ENCODE measurements at places on chromosomes 11 and 22.

DNA sequence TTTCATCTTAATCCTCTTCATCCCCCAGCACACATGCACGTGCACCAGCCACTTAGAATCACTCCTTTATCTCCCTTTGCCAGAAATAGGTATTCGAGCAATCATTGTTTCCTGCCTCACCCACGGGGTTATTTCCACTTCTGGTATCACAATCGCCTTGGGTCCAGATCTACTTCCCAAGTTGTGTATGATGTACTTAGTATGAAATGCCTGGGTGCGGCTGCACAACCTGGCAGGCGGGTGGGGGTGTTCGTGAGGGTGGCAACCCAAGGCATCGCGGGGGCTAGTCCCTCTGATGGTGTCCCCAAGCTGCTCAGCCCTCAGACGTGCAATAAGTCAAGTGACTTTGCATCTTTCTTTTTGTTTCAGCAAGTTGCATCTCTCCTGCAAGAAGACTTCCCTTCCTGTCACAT lies 475.6 kb downstream of the MIAT start:
- DNase-seq: no peak

DNA sequence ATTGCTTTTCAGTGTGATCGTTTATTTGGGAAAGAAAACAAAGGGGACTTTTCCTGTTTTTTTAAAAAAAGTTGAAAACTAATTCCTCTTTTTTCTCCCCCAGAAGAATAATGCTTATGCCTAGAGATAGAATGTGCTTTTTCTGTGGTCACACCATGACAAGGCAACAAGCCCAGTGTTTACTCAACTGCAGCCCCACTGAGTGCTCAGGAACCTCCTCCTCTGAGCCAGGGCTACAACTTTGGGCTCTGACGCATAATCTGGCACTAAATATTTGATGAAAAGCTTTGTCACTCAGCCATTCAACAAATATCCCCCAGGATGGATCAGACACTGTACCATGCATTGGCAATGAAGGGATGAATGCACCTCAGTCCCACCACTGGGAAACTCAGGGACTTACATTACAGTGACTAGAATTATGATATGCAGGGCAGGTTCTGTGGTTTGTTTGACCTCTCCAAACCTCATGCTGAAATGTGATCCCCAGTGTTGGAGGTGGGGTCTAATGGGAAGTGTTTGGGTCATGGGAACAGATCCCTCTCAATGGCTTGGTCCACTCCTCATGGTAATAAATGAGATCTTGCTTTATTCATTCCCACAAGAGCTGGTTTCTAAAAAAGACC lies 155.9 kb downstream of the CCDC34 start:
- no peak for DNase-seq

DNA sequence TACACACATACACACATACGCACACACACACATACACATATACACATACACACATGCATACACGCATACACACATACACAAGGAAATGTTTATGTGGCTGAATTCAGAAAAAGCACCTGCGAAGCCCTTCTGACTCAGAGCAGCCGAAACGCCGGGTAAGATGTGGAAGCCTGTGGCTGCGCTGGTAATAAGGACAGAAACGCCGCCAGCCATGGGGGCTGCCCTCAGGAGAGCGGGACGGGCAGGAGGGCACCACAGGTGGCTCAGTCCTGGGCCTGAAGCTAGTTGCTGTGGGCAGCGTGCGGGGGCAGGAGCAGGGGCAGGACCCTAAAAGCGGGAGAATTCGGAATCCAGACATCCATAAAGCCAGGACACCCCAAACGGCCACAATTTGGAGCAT lies 378.3 kb downstream of the BRD1 start:
- DNase-seq: no peak

GRCh38 chr22:39117585-39118191 lies 20.6 kb downstream of the APOBEC3H start:
- DNase-seq: peak; percentile 52

- DNase-seq: no peak
Measured at GRCh38 chr11:61778920-61779650, 13.3 kb downstream of the TMEM258 start.

- no peak for DNase-seq
Measured at GRCh38 chr11:26186389-26186788, 145.5 kb upstream of the ANO3 start.

GRCh38 chr11:58919980-58920379 lies 19.3 kb upstream of the GLYATL1 start:
- DNase-seq: no peak

GRCh38 chr22:49357661-49358440 lies 469.8 kb downstream of the BRD1 start:
- no peak for DNase-seq

- DNase-seq: no peak
Measured at GRCh38 chr11:104043678-104044239, 7.3 kb downstream of the DDI1 start.

GRCh38 chr22:40120848-40121247 lies 56.9 kb upstream of the TNRC6B start:
- no peak for DNase-seq

GRCh38 chr11:130150790-130151189 lies 8.8 kb upstream of the ST14 start:
- no peak for DNase-seq

DNA sequence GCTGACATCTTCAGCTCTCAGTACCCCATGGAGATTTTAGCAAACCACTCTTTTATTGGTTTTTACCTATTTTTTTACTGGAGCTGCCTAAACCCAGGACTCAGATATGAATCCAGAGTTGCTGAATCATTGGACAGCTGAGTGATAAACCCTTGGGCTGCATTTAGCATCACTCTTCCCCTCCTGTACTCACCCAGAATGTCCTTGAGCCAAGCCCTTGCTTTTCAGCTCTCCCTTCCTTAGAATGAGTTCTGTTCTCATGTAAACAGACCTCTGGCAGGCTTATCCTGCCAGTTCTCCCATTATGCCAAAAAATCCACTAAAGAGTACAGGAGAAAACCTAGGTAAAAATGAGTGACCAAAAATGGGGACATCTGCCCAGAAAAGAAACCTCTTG lies 200.1 kb upstream of the POU2AF2 start:
- DNase-seq: no peak

DNA sequence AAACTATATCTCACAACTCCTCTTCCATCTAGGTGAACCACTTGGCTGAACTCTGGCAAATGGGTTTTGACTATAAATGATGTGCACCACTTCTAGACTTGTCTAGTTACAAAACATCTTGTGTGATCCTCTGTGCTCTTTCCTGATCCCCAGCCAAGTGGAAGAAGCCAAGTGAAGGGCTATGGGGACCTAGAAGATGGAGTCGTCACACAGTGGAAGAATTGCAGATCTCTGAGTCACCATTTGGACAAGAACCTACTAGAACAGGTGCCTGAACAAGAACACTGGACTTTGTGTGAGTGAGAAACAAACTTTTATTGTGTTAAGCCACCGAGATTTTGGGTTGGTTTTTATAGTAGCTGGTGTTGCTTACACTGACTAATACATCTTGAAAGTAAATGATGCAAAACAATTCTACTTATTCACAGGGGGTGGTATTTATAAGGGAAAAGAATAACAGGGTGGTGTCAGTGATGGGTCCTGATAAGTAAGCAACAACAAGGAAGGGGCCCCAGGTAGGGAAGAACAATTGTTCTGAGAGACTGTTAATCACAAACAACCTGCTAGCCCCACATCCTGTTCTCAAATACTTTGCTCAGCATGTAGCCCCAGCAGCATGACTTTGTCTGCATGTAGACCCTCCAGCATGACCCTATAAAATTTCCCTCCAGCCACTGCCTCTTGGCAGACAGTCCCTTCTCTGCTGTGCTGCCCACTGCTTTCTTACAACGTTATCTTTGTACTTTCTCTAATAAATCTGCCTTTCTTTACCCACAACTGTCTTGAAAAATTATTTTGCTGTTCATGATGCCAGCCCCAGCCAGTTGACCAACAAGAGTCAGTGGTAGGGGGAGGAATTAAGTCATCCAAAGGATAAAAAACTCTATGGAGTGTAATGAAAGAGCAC lies 280.7 kb upstream of the PLET1 start:
- DNase-seq: no peak

- no peak for DNase-seq
Measured at GRCh38 chr11:84212468-84213390, 926.6 kb upstream of the CCDC90B start.

GRCh38 chr11:108966206-108966605 lies 301.3 kb downstream of the DDX10 start:
- DNase-seq: no peak

DNA sequence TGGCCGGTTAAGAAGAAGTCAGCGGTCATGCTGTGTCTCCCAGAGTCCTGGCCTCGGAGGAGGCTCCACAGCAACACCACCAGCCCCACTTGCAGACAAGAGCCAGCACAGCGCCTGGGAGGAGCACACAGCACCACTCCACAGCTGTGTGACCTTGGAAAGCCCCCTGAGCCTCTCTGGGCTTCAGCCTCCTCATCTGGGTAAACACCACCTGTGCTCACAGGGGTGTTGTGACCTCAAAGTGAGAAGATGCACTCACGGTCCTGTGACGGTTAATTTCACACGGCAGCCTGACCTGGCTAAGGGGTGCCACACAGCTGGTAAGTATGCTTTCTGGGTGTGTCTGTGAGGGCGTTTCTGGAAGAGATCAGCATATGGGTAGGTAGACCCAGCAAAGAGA lies 54.7 kb downstream of the PHF21B start:
- DNase-seq: no peak

DNA sequence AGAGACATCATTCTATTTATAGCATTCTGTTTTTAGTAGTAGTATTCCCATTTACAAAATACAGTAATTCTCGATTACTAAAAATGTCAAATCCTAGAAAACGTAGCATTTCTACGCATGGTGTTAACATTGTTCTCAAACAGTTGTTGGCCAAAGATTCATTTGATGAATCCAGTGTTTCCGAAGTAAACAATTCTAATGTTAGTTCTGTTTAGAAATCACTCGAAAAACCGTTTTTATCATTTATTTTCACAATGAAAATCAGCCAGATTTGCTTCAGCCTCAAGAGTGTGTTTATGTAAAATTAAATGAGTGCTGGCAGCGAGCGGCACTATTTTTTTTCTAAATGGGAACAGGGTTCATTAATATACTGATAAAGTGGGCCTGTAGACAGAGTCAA lies 7.1 kb downstream of the MS4A18 start:
- no peak for DNase-seq

DNA sequence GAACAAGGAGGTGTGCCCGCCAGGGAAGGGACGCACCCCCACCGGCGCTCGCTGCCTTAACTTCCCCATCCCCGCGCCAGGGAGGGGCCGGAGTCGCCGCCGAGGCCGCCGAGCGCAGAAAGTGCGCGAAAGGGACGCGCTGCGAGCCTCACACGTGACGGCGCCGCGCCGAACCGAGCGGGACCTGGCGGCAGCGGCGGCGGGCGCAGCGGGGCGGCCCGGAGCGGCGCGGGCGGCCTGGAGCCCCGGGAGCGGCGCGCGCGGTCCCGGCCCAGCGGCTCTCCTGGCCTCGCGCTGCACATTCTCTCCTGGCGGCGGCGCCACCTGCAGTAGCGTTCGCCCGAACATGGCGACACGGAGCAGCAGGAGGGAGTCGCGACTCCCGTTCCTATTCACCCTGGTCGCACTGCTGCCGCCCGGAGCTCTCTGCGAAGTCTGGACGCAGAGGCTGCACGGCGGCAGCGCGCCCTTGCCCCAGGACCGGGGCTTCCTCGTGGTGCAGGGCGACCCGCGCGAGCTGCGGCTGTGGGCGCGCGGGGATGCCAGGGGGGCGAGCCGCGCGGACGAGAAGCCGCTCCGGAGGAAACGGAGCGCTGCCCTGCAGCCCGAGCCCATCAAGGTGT lies at the start of gene SORL1:
SORL1 (plus strand) TSS at position 329 of the 623 bp plus-strand sequence; CDS start at position 347, 18 bp downstream.
- peak; percentile 39 for DNase-seq

- DNase-seq: no peak
Measured at GRCh38 chr11:95692526-95693260, 96.9 kb downstream of the FAM76B start.

GRCh38 chr11:34458525-34458924 lies 19.8 kb downstream of the CAT start:
- DNase-seq: no peak

All from GDM1 (cell line).